H9 (cell line): ENCODE measurements at places on chromosomes 16 and 17.
A peak's percentile ranks its signal among the peaks of the same experiment; 100 is the strongest.

GRCh38 chr16:7755347-7755882 is 422.8 kb downstream of the RBFOX1 start:
- peaks cover 3% of the 10 kb centered on the region; the same call in 1 of the 2 replicates for H3K4me1 ChIP-seq
- no peak overlapping the region for H3K27ac ChIP-seq
- no peak for DNase-seq
- no peak overlapping the region for H3K4me3 ChIP-seq
- no peaks in the 10 kb centered on the region; the same call in 2 of the 3 replicates for H3K36me3 ChIP-seq
- no peaks in the 10 kb centered on the region for H3K27me3 ChIP-seq

DNA sequence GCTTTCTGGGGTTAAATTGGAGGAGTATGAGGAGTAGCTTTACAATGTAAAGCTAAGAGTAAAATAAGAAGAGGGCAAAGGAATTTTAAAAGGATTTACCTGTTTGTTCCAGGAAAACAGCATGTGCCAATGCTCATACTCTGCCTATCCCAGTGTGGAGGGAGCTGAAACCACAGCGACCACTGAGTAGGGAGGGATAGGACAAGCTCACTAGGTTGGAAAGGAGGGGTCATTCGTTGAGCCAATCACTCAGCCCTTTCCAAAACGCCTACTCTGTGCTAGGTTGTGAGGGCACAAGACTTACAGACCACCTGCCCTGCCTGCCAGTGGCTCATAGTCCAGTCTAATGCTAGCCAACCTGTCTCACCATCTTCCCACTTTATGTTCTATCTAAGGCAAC is 1.1 kb upstream of the DNAJC7 start:
- peak overlapping the region; percentile 99 for H3K4me3 ChIP-seq
- H3K27ac ChIP-seq = no peak overlapping the region
- DNase-seq = peak; percentile 80
- peaks cover 25% of the 10 kb centered on the region for H3K36me3 ChIP-seq
- H3K4me1 ChIP-seq = peaks cover 4% of the 10 kb centered on the region; the same call in 1 of the 2 replicates

- no peak for DNase-seq
- H3K4me3 ChIP-seq = no peak overlapping the region
- H3K27ac ChIP-seq = no peak overlapping the region
- no peaks in the 10 kb centered on the region for H3K36me3 ChIP-seq
- no peaks in the 10 kb centered on the region for H3K27me3 ChIP-seq
Observed at GRCh38 chr16:80298676-80299075, 242.1 kb upstream of the DYNLRB2 start.

GRCh38 chr17:40303708-40304551 is 5.0 kb upstream of the RARA start:
- H3K27me3 ChIP-seq = no peaks in the 10 kb centered on the region
- peaks cover 34% of the 10 kb centered on the region; the same call in 2 of the 3 replicates for H3K36me3 ChIP-seq
- H3K4me1 ChIP-seq = peaks cover 16% of the 10 kb centered on the region; the same call in 1 of the 2 replicates

GRCh38 chr17:65078441-65079160 is 22.1 kb upstream of the GNA13 start:
- no peak overlapping the region for H3K27ac ChIP-seq
- H3K27me3 ChIP-seq = no peaks in the 10 kb centered on the region
- no peaks in the 10 kb centered on the region for H3K36me3 ChIP-seq
- DNase-seq = no peak

DNA sequence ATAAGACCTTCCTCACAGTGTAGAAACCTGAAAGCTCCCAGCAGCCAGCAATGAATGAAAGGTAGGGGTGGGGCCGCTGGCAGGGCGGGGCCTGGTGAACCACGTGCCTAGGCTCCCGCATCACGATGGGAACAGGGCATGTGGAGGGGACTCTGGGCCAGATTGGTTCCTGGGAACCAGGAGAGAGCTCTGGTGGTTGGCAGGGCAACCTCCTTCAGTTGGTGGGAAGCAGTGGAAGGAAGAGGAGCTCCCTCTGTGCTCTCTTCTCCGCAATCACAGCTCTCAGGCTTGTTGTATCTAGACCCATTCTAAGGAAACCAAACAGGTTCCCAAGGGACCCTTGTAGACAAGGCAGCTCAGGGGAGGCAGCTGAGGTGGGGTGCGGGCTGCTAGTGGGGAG is 10.5 kb downstream of the GGA2 start:
- DNase-seq = peak; percentile 73
- no peaks in the 10 kb centered on the region for H3K4me1 ChIP-seq
- peaks cover 8% of the 10 kb centered on the region; the same call in 2 of the 3 replicates for H3K36me3 ChIP-seq
- H3K4me3 ChIP-seq = no peak overlapping the region
- H3K27me3 ChIP-seq = no peaks in the 10 kb centered on the region
- H3K27ac ChIP-seq = no peak overlapping the region

GRCh38 chr17:80917716-80918560 is 73.7 kb upstream of the CHMP6 start:
- no peak overlapping the region for H3K27ac ChIP-seq
- no peak overlapping the region for H3K4me3 ChIP-seq
- no peaks in the 10 kb centered on the region for H3K27me3 ChIP-seq

DNA sequence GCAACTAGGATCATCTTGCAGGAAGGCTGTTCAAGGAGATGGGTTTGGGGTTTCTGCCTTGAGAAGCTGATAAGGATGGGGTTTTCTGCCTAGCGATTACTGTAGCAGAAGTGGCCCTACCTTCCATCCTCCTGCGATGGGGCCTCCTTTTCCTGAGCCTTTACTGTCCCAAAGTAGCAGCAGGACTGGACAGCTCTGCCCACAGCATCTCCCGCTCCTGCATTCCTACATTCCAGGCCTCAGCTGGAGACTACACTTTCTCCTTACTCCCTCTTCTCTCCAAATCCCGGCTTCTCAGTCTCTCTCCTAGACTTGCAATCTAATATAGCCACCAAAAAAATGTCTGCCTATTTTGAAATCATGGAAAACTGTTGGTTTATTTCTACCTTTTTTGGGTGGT is 355.4 kb downstream of the CA10 start:
- H3K27me3 ChIP-seq = no peaks in the 10 kb centered on the region
- no peak overlapping the region for H3K4me3 ChIP-seq
- no peak for DNase-seq
- no peaks in the 10 kb centered on the region for H3K36me3 ChIP-seq

DNA sequence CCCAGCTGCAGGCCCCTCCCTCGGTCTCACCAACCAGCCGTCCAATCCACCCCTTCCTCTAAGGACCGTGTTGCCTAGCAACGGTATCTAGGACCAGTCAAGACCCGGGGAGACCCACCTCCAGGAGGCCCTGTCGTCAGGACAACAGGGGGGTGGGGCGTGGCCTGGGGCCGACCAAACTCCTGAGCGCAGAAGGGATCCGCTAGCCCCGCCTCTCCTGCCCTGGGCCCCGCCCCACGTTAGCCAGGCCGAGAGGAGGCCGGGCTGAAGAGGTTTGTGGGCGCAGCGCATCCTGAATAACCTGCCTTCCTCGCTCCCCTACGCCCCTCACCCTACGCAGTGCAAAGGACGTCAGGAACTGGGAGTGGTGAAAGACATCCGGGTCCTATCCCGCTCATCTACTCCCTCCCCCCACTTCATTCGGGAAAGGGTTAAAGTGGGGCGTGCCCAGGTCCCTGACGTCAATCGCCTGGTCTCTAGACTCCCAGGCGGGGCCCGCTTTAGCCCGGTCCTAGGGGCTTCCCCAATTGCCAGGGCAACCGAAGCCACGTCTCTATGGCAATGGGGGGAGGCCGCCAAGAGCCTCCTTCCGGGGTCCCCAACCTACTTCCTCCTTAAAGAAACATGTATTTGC is 14.7 kb downstream of the DLG4 start:
- no peaks in the 10 kb centered on the region for H3K27me3 ChIP-seq
- peak; percentile 99 for DNase-seq
- peak overlapping the region; percentile 83 for H3K4me3 ChIP-seq
- H3K4me1 ChIP-seq = peaks cover 9% of the 10 kb centered on the region; the same call in 1 of the 2 replicates
- H3K36me3 ChIP-seq = peaks cover 37% of the 10 kb centered on the region

DNA sequence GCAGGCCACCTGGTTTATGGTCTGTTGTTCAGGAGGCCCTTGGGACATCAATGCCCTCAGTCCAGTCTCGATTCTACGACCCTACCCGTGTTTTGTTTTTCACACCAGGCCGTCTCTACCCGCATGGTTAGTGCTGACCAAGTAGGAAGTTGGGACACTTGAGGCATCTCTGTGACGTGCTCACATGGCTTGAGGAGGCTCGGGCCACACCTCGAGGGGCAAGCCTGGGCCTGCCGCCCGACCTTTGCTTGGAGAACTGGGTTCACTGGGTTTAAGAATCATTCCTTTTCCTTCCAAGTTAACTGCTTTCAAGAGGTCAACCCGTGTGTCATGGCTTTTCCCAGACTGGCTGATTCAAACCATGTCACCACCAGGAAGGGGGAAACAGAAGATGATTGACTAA is 86.8 kb downstream of the CMIP start:
- no peaks in the 10 kb centered on the region for H3K27me3 ChIP-seq
- H3K27ac ChIP-seq = no peak overlapping the region
- no peak for DNase-seq
- peaks cover 3% of the 10 kb centered on the region; the same call in 1 of the 2 replicates for H3K4me1 ChIP-seq
- no peak overlapping the region for H3K4me3 ChIP-seq

DNA sequence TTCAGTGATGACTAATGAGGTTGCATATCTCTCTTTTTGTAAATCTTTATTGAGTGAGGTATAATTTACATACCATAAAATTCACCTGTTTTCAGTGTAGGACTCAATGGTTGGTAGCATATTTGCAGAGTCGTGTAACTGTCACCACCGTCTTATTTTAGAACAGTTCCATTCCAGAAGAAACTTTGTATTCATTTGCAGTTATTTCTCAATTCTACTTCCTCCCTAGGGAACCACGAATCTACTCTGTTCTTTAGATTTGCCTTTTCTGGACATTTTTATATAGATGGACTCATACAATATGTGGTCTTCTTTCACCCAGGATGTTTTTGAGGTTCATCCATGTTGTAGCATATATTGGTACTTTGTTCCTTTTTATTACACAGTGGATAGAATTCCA is 3.7 kb downstream of the FTO start:
- H3K27me3 ChIP-seq = no peaks in the 10 kb centered on the region
- no peak overlapping the region for H3K4me3 ChIP-seq
- DNase-seq = no peak
- no peaks in the 10 kb centered on the region for H3K4me1 ChIP-seq
- no peaks in the 10 kb centered on the region for H3K36me3 ChIP-seq

- peaks cover 12% of the 10 kb centered on the region; the same call in 1 of the 2 replicates for H3K36me3 ChIP-seq
- H3K4me3 ChIP-seq = no peak overlapping the region
- H3K4me1 ChIP-seq = peaks cover 6% of the 10 kb centered on the region; the same call in 1 of the 2 replicates
- H3K27me3 ChIP-seq = no peaks in the 10 kb centered on the region
Observed at GRCh38 chr16:61681124-61681523, 355.1 kb downstream of the CDH8 start.

- H3K27ac ChIP-seq = no peak overlapping the region
- H3K4me3 ChIP-seq = no peak overlapping the region
- no peak for DNase-seq
- no peaks in the 10 kb centered on the region for H3K4me1 ChIP-seq
Observed at GRCh38 chr16:53829186-53829747, 125.3 kb downstream of the FTO start.

DNA sequence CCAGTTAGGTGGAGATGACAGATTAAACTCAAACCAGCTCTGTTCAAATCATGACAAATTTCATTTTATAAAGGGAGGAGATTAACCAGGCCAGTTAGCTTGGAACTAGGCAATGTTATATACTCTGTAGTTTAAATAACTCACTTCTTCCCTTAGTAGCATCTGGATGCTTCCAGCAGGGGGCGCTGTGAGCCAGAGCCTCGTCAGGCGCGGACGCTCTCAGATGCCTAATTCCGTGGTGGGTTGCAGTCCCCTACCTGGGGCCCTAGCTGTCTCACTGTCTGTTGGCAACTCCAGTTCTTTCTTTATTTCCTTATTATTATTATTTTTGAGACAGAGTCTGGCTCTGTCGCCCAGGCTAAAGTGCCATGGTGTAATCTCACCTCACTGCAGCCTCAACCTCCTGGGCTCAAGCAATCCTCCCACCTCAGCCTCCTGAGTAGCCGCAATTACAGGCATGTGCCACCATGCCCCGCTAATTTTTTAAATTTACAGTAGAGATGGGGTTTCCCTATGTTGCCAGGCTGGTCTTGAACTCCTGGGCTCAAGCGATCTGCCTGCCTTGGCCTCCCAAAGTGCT is 17.3 kb upstream of the WFDC1 start:
- no peaks in the 10 kb centered on the region for H3K27me3 ChIP-seq
- H3K4me1 ChIP-seq = no peaks in the 10 kb centered on the region; the same call in 1 of the 2 replicates
- no peaks in the 10 kb centered on the region for H3K36me3 ChIP-seq
- no peak overlapping the region for H3K4me3 ChIP-seq
- DNase-seq = peak; percentile 71
- H3K27ac ChIP-seq = no peak overlapping the region

DNA sequence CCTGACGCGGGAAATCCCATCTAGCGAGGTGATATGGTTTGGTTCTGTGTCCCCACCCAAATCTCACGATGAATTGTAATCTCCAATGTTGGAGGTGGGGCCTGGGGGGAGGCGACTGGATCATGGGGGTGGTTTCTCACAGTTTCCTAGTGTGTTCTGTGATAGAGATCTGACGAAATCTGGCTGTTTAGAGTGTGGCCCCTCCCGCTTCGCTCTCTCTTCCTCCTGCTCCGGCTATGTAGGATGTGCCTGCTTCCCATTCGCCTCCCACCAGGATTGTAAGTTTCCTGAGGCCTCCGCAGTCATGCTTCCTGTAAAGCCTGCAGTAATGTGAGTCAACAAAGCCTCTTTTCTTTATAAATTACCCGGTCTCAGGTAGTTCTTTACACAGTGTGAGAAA is 31.6 kb downstream of the IFT140 start:
- H3K4me1 ChIP-seq = no peaks in the 10 kb centered on the region
- no peak overlapping the region for H3K4me3 ChIP-seq

GRCh38 chr16:4015275-4016004 is 100.8 kb downstream of the ADCY9 start:
- H3K36me3 ChIP-seq = peaks cover 1% of the 10 kb centered on the region; the same call in 2 of the 3 replicates
- peaks cover 3% of the 10 kb centered on the region; the same call in 1 of the 2 replicates for H3K4me1 ChIP-seq
- no peak overlapping the region for H3K4me3 ChIP-seq
- no peaks in the 10 kb centered on the region for H3K27me3 ChIP-seq
